ENCODE measurements at places on chromosomes 2 and 18.

- DNase-seq: no peak
These were observed 93.1 kb downstream of the PIK3C3 start for GRCh38 chr18:42048158-42048557.

DNA sequence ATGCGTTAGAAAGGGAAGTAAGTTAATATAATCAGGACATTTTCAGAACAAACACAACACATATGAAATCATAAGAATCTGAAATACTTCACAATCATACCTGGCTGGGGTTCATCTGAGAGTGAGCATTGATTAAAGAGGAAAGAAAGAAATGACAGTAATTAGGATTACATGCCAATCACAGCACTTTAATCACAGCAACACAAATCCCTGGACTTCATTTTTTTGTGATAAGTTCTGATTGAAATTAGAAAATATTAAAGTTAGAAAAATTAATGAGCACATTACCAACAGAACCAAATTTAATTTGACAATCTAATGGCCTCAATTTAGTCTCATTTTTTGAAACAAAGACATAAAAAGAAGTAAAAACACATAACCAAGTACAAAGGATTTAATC lies 121.9 kb downstream of the LRP2 start:
- no peak for DNase-seq

- DNase-seq: peak; percentile 25
These were observed 333.3 kb upstream of the ACVR2A start for GRCh38 chr2:147511491-147511948.

DNA sequence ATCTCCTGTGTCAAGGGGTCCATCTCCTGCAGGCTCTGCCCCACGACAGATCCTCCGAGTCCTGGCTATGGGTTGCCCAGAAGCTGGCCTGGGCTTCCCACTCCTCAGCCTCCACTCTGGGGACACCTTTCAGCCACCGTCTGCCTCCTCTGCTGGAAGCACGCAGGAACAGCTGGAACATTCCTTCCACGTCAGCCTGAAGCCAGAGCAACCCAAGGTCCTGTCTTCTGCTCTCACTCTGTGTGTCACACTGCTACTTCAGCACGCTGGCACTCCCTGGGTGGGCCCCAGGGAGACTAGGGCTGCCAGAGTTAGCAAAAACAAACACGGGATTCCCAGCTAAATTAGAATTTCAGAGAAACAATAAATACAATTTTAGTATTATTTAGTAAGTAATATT lies 148.8 kb downstream of the HRH4 start:
- no peak for DNase-seq

DNA sequence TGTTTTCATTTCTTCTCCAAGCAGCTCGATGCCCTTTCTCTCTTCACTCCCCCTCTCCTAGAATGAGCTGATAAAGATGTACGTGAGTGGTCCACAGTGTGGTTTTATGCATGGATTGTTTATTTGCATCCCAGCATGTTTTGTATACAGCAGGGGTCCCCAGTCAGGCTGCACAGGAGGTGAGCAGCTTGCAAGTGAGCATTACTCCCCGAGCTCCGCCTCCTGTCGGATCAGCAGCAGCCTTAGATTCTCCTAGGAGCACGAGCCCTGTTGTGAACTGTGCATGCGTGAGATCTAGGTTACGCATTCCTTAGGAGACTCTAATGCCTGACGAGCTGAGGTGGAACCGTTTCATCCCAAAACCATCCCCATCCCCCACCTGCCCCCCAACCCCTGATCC lies 262.6 kb downstream of the AGAP1 start:
- no peak for DNase-seq

GRCh38 chr18:60182223-60182622 lies 190.4 kb downstream of the MC4R start:
- no peak for DNase-seq
